ENCODE measurements at places on chromosomes 2 and 18.

DNA sequence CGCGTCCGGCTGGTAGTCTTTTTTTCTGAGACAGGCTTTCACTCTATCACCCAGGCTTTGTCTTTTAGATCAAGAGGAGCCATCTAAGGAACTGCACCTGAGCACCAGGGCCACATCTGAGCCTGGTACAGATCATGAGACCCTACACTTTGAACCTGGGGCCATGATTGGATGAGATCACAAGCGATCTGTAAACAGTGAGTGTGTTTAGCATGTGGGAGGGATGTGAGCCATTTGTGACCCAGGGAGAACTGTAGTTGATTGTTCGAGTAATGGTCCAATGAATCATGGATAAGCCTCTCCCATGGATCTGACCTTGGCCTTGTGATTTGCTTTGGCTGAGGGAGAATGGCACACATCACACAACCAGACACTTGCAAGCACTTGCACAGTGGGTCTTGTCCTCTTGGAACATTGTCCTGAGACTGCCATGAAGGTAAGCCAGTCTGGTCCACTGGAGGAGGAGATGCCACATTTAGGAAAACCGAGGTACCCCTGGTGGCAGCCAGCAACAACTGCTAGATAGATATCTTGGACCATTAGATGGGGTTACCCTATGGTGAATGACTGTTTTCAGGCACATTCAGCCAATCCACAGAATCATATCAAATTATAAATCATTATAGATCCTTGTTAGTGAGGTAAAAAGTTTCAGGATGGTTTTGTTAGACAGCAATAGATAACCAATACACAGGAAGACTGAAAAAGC is 19.5 kb upstream of the DTNB start:
- no peak for DNase-seq

DNA sequence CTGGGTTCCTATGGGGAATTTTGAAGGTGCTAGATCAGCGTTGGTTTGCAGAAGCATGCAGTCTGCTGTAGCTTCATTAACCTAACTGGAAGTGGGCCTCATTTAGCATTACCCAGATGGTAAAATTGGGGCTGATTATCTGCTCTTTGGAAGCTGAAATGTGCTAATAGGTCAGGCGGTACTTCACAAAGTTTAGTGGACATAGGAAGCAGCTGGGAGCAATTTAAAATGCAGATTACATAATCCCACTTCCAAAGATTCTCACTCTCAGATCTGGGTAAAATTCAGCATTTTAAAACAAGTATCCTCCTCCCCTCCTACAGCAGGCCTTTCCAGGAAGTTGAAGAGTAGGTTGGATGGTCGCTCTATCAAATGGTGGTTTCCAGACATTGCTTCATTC is 907.0 kb downstream of the CPS1 start:
- DNase-seq = no peak

DNA sequence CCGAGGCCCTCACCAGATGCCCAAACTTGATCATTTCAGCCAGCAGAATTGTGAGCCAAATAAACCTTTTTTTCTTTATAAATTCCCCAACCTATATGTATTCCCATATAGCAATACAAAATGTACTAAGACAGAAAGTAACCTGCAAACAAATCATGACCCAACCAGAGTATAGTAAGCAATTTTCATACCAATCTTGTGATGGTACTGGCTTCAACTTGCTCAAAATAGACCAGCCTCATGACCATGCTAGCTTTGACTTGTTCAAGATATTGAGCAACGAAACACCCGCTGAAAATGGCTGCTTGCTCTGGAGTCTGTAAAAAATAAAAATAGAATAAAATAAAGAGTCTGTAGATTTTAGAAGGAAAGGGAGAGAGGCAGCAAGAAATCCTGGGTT is 97.6 kb downstream of the C1D start:
- no peak for DNase-seq

DNA sequence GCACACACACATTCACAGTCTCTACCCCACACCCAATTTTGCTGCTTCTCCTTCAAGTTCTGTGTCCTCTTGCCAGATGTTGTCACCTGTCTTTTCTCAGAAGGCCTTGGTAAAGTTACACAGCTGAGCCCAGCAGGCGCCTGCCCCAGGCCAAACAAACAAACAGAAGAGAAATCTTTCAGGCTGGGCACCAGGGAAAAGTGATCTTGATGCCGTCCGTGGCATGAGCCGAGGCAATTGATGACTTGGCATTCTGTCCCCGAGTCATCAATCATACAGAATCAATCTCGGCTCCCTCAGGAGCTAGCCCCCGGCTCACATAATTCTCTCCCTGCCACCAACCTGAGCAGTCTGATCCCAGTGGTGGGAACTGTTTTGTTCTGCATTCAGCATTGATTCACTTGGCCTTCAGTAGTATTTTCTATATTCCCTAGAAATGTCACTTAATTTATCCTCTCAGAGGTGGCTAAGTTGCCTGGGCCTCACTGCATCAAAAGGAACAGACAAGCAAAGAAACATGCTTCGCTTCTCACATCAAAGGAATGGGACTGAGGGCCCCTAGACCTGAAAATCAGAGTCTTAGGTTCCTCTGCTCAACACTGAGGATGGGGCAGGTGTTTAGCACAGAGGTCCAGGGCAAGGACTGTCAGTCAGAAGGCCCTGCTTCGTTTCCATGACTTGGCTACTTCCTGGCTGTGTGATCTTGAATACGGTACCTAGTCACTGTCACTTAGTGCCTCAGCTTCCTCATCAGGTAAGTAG is 278.8 kb upstream of the CELF4 start:
- DNase-seq = no peak

GRCh38 chr2:33694904-33695303 is 95.8 kb upstream of the FAM98A start:
- no peak for DNase-seq

GRCh38 chr2:235958221-235958930 is 209.8 kb downstream of the GBX2 start:
- DNase-seq = no peak
